Ascending aorta (tissue), 2 donors: ENCODE measurements at places on chromosomes 4 and X. TPM values are rescaled to one million over a fixed set of nuclear protein-coding genes. Genes with fewer than 3 reads are reported as not detected.

DNA sequence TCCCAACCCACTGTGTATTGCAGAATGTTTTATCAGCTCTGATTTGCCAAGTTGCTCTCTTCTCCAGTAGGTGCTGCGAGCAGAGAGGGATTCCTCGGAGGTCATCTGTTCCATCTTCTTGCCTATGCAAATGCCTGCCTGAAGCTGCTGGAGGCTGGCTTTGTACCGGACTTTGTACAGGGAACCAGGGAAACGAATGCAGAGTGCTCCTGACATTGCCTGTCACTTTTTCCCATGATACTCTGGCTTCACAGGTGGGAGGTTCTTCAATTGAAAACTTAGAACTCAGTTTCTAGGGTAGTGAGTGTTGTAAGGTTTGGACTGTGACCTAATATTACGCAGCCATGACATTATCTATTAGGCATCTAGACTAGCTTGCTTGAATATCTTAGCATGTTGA lies 24.9 kb downstream of the AR start:
- H3K27ac ChIP-seq = no peak overlapping the region
- H3K4me3 ChIP-seq = no peak overlapping the region
- H3K36me3 ChIP-seq = no peaks in the 10 kb centered on the region
- H3K27me3 ChIP-seq = no peaks in the 10 kb centered on the region
- DNase-seq = no peak

DNA sequence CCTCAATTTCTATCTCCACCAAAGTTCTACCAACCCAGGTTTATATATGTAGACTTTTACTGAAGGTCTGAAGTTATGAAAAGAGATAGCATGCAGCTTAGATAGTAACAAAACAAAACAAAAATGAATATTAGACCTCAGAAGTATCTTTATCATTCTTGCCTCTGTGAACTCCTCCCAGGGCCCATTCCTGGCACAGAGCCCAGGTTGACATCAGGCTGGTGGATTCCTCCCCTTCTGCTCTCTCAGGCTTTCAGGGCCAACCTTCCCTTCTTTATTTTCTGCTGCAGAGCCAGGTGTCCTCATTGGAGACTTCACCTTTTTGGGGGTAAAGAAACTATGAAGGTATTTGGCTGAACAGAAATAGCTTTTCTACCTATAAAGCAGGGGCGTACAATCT lies 112.8 kb upstream of the PITX2 start:
- H3K36me3 ChIP-seq = no peaks in the 10 kb centered on the region
- no peak overlapping the region for H3K27ac ChIP-seq
- no peaks in the 10 kb centered on the region for H3K4me1 ChIP-seq
- no peaks in the 10 kb centered on the region for H3K27me3 ChIP-seq
- no peak overlapping the region for H3K4me3 ChIP-seq

CCDC160 gene
- not detected for total RNA-seq

ZFP42 gene
- not detected for total RNA-seq

- no peak overlapping the region for H3K4me3 ChIP-seq
- H3K27ac ChIP-seq = no peak overlapping the region
- DNase-seq = no peak
These were observed 89.3 kb upstream of the NEIL3 start for GRCh38 chr4:177220376-177220775.
